ENCODE measurements at places on chromosomes 6 and 20. TPM values are rescaled to one million over a fixed set of nuclear protein-coding genes. Genes with fewer than 3 reads are reported as not detected.

DNA sequence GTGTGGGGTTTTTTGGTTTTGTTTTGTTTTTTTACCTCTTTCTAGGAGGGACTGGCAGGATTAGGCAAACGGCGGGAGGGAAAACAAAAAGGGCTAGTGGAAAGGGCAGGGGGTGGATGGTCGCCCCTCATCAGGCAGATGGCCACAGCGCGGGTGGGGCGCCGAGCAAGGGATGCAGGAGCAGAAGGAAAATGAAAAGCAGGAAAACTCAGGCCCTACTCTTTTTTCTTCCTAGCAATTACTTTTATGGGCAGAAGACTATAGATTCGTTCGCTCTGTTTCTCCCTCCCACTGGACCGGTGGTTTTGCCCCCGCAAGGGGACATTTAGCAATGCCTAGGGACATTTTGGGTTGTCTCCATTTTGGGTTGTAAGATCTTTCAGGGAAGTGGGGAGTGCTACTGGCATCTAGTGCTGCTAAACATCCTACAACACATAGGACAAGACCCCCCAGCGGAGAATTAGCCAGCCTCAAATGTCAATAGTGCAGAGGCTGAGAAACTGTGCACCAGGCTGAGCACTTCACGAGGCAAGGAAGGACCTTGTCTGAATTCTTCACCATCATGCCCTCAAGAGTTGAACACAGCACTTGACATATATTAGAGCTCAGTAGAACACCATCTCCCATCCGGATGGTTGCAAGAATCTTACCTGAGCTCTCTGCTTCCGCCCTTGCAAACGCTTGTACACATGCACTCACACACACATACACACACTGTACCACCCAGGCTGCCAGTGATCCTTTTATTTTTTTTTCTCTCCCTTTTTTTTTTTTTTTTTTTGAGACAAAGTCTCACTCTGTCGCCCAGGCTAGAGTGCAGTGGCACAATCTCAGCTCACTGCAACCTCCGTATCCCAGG lies 4.8 kb upstream of the ZMYND8 start:
- no peak for DNase-seq

- DNase-seq, result no peak
Measured at GRCh38 chr6:4907602-4908001, 96.2 kb downstream of the RPP40 start.

GRCh38 chr6:139547122-139547776 lies 172.8 kb upstream of the CITED2 start:
- no peak for DNase-seq

The TENT5A gene
- 1.8 TPM for polyA plus RNA-seq

- peak; percentile 74 for DNase-seq
Measured at GRCh38 chr6:31070711-31071197, 41.6 kb downstream of the C6orf15 start.

Data from mammary epithelial cell (primary cell).